ENCODE measurements at places on chromosomes 6 and 20.

- H3K36me3 ChIP-seq = no peaks in the 10 kb centered on the region
- DNase-seq = no peak
- H3K27me3 ChIP-seq = peaks cover 5% of the 10 kb centered on the region
- H3K27ac ChIP-seq = no peak overlapping the region
These were observed 23.7 kb downstream of the ADGRF5 start for GRCh38 chr6:46898006-46898405.

DNA sequence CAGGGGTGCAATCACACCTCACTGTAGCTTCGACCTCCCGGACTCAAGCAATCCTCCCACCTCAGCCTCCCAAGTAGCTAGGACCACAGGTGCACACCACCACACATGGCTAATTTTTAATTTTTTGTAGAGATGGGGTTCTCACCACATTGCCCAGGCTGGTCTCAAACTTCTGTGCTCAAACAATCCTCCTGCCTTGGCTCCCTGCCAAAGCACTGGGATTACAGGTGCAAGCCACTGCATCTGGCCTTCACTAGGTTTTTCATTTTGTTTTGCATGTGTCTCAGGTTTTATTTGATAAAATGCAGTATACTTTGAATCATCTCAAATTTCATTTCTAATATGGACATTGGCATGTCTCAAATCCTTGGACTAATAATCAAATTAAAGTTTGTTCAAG lies 98.7 kb downstream of the SLC16A10 start:
- H3K4me3 ChIP-seq = no peak overlapping the region
- H3K4me1 ChIP-seq = no peaks in the 10 kb centered on the region
- no peaks in the 10 kb centered on the region for H3K36me3 ChIP-seq

GRCh38 chr20:48671141-48671540 lies 156.7 kb downstream of the PREX1 start:
- no peak overlapping the region for H3K4me3 ChIP-seq
- no peaks in the 10 kb centered on the region for H3K4me1 ChIP-seq
- peaks cover 57% of the 10 kb centered on the region for H3K36me3 ChIP-seq
- no peaks in the 10 kb centered on the region for H3K27me3 ChIP-seq
- H3K27ac ChIP-seq = no peak overlapping the region

- H3K36me3 ChIP-seq = no peaks in the 10 kb centered on the region
- no peaks in the 10 kb centered on the region for H3K27me3 ChIP-seq
- no peak overlapping the region for H3K27ac ChIP-seq
- no peak for DNase-seq
These were observed 57.2 kb downstream of the DOK5 start for GRCh38 chr20:54532573-54532972.

DNA sequence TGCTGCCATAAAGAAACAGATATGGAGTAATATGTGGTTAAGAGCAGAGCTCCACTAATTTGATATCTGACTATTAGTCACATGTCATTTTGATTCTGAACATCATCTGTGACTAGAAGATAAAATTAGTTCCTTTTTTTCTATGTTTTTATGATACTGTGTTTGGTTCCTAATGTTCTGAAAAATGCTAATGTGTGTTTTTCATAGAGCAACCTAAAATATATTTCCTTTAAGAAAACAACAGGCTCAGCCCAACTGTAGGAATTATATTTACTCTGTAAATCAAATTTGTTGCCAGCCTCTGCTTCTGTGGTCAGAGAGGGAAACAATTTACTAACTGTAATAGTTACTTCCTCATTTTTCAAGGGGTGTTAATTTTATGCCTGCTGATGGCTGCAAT lies 33.3 kb upstream of the TXLNB start:
- no peaks in the 10 kb centered on the region for H3K27me3 ChIP-seq
- no peak overlapping the region for H3K4me3 ChIP-seq
- no peak overlapping the region for H3K27ac ChIP-seq

GRCh38 chr6:15994814-15995459 lies 133.9 kb upstream of the MYLIP start:
- DNase-seq = no peak
- H3K36me3 ChIP-seq = no peaks in the 10 kb centered on the region
- H3K27me3 ChIP-seq = peaks cover 8% of the 10 kb centered on the region
- no peaks in the 10 kb centered on the region for H3K4me1 ChIP-seq
- no peak overlapping the region for H3K4me3 ChIP-seq

- DNase-seq = no peak
- peaks cover 6% of the 10 kb centered on the region for H3K27me3 ChIP-seq
- H3K4me1 ChIP-seq = no peaks in the 10 kb centered on the region
These were observed 228.6 kb upstream of the PMEPA1 start for GRCh38 chr20:57938158-57939108.

- no peak overlapping the region for H3K4me3 ChIP-seq
- H3K27me3 ChIP-seq = no peaks in the 10 kb centered on the region
- no peak overlapping the region for H3K27ac ChIP-seq
- H3K4me1 ChIP-seq = no peaks in the 10 kb centered on the region
- H3K36me3 ChIP-seq = no peaks in the 10 kb centered on the region
- no peak for DNase-seq
These were observed 229.4 kb downstream of the TBC1D7 start for GRCh38 chr6:13098793-13099570.

DNA sequence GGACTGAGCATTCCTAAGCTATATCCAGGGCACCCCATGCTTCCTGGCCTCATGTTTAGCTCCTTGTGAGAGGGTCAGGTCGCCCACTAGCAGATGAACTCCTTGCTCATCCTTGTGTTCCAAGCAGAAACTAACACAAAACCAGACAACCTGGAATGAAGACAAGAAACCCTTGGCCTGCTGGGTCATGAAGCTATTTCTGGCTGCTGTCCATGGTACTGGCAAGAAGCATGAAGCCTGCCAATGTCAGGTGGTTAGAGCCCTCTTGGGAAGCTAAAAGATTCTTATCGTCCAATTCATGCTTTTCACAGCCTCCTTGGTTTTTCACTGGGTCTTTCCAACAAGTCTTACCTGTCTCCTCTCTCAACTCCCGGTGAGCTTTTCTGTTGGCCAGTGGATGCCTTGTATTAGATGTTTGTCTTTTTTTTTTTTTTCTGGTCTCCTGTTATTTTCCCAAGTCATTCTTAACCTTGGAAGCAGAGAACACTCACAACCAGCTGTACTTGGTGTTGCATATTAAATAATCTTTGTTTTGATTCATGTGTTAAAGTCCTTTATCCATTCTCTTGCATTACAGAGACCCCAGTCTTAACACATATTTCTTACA lies 180.3 kb downstream of the ANKRD60 start:
- no peaks in the 10 kb centered on the region for H3K36me3 ChIP-seq
- no peaks in the 10 kb centered on the region for H3K27me3 ChIP-seq
- H3K4me3 ChIP-seq = no peak overlapping the region
- H3K4me1 ChIP-seq = no peaks in the 10 kb centered on the region

DNA sequence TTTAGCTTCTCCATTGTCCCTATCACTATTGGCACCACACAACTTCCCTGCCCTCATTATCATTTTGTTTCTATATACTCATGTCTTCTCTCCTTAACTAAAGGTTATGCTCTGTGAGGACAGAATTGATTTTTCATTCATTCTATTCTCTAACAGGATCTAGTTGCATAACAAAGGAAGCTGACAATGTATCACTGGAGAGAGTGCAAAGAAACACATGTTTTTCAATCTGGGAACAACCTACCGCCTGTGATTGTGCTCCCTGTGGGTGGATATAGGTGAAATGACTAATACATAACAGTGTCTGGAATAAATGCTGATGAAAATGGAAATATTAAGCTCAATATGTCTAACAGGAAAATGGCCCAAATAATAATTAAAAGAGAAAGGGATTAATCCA lies 56.6 kb downstream of the COL12A1 start:
- H3K36me3 ChIP-seq = no peaks in the 10 kb centered on the region
- no peak for DNase-seq
- no peaks in the 10 kb centered on the region for H3K4me1 ChIP-seq
- no peak overlapping the region for H3K4me3 ChIP-seq
- no peaks in the 10 kb centered on the region for H3K27me3 ChIP-seq

DNA sequence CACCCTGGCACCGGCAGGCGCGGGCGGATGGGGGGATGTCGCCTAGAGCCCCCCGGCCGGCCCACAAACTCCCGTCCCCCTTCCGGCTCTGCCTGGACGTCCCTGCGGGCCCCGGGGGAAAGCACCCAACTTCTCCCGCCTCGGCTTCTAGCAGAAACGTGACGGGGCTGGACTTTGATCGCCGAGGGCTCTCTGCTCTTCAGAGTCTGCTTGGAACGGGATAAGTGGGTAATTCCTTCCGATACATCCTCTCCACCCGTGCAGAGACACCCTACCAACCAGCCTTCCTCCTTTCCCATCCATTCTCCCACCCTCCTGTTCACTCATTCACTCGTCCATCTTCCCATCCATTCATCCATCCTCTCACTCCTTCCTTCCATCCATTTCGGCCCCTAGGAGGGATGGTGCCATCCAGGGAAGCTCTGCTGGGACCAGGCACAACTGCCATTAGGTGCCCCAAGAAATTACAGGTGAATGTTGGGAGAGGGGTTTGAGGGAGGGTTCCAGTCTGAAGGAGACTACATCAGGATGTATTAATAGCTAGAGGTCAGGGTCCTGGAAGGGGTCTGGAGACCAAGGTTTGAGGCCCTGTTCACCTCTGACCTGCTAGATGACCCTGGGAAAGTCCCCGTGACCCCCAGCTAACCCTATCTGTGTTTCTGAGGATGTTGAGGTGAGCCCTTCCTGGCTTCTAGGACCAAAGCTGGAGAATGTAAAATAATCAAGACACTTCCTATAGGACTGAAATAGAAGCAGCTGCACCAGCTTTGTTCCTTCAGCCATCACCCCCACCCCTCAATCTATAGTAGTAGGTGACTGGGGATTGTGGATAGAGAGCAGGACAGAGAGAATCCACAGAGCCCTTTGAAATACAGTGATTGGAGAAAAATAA lies 538 bp downstream of the TTLL9 start:
- no peak overlapping the region for H3K27ac ChIP-seq
- no peak for DNase-seq
- peaks cover 70% of the 10 kb centered on the region for H3K27me3 ChIP-seq
- H3K36me3 ChIP-seq = peaks cover 3% of the 10 kb centered on the region
- peak overlapping the region; percentile 58 for H3K4me3 ChIP-seq
- peaks cover 12% of the 10 kb centered on the region for H3K4me1 ChIP-seq

GRCh38 chr6:74875193-74875592 lies 330.7 kb downstream of the COL12A1 start:
- no peak for DNase-seq
- no peak overlapping the region for H3K27ac ChIP-seq
- no peak overlapping the region for H3K4me3 ChIP-seq
- no peaks in the 10 kb centered on the region for H3K4me1 ChIP-seq
- H3K36me3 ChIP-seq = no peaks in the 10 kb centered on the region
- no peaks in the 10 kb centered on the region for H3K27me3 ChIP-seq

GRCh38 chr6:137271245-137272183 lies 52.3 kb upstream of the IFNGR1 start:
- no peaks in the 10 kb centered on the region for H3K36me3 ChIP-seq
- no peak overlapping the region for H3K27ac ChIP-seq
- peaks cover 17% of the 10 kb centered on the region for H3K27me3 ChIP-seq
- no peaks in the 10 kb centered on the region for H3K4me1 ChIP-seq
- no peak overlapping the region for H3K4me3 ChIP-seq

- H3K36me3 ChIP-seq = peaks cover 11% of the 10 kb centered on the region
- H3K4me3 ChIP-seq = no peak overlapping the region
- DNase-seq = peak; percentile 61
- peaks cover 26% of the 10 kb centered on the region for H3K4me1 ChIP-seq
These were observed 29.4 kb downstream of the SDCBP2 start for GRCh38 chr20:1299522-1299921.

DNA sequence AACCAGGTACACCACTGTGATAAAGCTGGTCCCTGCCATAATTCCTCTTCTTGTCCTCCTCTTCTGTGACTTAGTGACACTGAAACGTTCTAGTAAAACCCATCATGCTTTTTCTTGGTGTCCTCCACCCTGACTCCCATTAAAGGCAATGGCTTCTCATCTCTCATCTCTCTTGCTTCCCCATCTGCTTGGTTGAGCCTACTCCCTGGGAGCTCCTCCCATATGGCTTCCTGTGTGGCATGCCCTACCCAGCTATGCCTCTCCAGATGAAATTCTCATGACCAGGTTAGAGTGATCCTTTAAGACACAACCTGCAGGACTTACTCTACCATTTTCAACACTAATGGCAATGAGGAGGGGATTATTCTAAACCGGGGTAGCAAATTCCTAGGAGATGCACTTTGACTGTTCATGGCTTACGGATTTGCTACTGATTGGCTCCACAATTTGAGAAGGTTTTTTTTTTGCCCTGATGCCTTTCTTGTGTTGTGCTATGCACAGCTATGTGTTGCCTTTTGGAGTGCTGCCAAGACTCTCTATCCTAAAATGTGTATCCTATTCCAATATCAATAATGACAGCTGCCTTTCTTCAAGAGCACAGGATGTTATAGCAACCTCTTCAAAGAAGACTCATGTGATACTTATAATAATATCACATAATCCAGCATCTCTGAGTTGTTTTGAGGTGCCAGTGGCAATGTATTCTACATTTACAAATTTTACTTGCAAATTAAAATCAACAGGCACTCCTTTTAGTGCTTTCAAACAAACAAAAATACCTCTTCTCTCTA lies 6.1 kb downstream of the SIRPG start:
- no peaks in the 10 kb centered on the region for H3K27me3 ChIP-seq
- peak overlapping the region; percentile 90 for H3K27ac ChIP-seq
- H3K4me1 ChIP-seq = peaks cover 86% of the 10 kb centered on the region
- no peak for DNase-seq
